Coronary artery (tissue), 2 donors: ENCODE measurements at places on chromosomes 11 and 22.
A peak's percentile ranks its signal among the peaks of the same experiment; 100 is the strongest.

DNA sequence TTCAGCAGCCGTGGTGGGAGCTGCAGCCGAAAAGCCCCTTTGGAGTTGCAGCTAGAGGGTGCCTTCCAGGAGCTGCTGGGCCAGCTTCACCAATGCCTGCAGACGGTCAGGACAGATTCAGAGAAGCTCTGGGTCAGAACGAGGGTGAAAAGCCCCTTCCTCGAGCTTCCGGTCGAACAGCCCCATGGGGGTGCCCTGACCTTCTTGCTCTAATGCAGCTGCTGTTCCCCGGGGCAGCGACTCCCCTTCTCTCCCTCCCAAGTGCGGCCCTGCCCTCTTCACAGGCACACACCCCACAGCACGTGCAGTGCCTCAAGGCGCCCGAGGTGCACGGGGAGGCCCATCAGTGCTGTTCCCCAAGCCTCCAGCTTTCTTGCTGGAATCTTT is 9.6 kb upstream of the IFITM3 start:
- peak; percentile 69 for DNase-seq

DNA sequence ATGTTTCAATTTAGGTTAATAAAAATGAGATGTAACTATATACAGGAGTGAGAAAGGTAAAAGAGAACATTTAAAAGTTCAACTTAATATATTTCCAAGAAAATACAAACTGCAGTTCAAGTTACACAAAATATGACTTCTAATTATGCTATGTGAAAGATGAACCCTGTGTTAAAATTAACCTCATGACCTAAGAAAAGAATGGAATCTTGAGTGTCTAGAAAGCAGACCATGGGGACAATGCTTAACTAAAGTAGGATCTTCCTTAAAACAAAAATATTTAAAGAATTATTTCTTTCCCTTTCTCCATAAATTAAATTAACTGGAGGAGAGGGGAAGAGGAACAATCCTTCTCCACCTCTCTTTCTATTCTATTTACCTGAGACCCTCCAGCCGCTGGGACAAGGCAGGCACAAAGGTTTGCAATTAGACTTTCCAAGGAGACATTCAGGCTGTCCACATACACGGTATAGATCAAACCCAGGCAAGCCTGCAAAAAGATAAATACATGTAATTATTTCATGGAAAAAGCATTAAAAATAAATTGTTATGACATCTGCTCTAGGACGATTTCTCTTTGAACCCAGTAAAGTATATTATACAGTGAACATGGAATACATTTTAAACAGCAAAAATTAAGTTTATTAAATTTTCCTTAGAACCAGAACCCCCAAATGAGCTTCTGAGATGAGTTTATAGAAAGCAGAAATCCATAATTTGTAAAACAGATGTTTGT is 264.5 kb downstream of the SBF2 start:
- DNase-seq, result no peak

DNA sequence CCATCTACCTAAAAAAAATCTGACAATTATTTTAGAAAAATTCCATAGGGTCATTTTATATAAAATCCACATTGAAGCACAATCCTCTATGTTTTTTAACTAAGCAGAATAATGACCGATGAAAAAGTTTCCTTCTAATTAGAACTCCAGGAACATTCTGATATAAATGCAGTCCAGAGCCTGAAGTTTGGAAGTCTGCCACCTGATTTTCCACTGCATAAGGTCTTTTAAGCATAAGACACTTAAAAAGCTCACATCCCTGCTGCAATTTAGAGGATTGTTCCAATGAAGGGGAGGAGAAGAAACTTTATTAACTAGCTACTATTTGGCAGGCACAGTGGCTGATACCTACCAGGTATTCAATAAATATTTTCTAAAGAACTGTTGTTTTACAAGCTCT is 570.3 kb upstream of the ANO5 start:
- DNase-seq, result no peak

- DNase-seq, result no peak
Observed at GRCh38 chr11:67016550-67016949, 6.4 kb upstream of the SYT12 start.

DNA sequence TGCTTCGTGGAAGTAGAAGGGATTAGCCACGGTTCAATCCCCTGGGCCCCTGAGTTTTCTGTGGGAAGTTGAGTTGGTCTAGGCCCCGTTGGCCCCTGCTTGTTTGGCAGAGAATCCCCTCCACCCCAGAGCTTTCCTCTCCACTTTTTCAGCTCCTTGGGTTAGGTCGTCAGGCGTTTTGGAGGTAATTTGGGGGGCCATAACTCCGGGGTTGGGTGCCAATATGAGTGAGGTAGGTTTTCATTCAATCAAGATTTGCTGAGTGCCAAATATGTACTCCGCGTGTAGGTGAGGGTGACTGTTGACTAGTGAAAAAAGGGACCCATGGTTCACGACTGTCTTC is 590 bp downstream of the ATG13 start:
- DNase-seq, result no peak

- DNase-seq, result no peak
Observed at GRCh38 chr22:26182723-26183122, 13.5 kb downstream of the SEZ6L start.

- DNase-seq, result no peak
Observed at GRCh38 chr11:2926611-2927051, 2.6 kb downstream of the PHLDA2 start.

GRCh38 chr11:69145050-69145380 is 10.7 kb upstream of the SMIM38 start:
- no peak for DNase-seq

DNA sequence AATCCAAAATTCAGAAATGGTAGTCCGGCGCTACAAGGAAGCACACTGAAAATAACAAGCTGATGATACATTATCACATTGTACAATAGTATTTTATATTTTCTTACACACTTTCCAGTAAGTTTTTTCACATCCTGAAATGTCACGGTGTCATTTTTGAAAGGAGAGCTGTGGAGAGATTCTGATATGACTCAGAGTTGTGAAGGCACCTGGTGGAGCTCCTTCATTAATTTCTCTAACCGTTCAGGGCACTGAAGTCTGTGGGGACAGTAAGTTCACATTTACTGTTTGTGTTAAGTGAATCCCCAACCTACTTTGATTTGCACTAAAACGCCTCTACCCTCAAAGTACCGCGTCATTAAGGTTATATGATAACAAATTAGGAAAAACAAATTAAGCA is 13.3 kb downstream of the LDHAL6A start:
- DNase-seq, result no peak

DNA sequence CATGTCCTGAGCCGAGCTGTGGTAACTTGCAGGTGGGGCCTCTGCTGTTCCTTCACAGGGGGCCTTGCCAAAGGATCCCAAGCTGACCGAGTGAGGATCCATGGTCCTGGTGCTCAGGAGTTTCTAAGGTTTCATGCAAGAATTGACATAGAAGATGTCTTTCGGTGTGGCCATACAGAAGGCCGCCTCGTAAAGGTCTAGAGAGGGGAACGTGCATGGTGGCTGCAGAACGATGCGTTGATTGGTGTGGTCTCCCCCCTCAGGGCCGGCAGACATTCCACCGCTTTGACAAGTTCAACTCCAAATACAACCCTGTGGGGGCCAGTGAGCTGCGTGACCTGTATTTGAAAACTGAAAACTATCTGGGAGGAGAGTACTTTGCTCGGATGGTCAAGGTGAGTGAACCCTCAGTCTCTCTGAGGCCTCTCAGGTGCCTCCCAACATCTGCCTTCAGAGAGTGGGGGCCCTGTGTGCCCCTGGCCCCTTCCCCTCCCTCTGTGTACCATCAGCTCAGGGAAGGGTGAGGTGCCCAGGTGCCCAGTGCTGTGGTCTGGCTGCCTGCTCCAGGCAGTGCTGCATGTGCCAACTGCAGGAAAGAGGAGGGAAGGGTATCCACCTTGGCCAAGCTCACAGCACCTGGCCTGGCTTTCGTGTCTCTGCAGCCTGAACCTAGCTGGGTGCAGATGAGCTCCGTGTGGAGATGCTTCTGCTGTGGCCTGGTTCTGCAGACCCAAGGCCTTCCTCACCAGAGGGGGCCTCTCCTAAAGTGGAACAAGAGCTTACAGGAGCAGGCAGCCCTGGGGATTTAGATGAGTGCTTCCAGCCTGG is 39.8 kb downstream of the AMPD3 start:
- peak; percentile 70 for DNase-seq

DNA sequence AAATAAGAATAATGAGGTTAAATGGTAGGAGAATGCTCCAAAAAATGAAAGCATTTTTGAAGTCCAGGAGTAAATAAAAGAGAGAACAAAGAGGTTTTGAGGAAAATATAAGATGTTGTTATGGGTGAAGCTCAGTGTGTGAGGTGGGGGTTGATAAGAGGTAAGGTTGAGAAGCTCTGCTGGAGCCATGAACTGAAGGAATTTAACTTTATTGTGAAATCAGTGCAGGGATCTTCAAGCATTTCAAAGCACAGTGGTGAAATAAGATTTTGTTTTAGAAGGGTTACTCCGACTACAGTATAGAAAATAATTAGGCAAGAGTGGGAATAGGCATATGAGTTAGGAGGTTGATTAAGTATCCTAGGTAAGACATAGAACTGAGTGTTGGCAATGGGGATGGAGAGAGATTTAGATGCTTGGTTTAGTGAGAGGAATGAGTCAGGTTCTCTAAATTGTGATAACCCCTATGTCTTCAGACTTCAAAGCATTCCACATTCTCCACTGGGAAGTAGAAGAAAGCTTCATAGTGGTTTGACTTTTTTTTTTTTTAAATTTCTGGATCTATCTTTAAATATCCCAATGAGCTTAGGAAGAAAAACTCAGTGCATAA is 403.2 kb downstream of the AASDHPPT start:
- DNase-seq, result no peak

DNA sequence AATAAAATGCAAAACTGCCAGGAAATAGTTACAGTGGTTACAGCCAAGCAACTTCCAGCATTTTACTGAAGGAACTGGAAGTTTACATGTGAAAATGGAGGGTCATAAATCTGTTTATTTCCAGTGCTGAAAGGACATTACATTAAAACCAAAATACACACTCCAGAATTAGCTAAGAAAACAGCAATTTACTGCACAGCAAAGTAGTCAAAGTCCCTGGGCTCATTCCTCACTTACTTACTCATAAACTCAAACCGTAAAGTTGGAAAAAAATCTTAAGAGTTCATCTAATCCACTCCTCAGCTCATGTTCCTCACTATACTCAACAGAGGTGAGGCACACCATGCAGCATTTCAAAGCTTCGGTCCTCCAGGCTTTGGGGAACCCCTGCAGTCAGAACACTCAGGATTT is 17.4 kb downstream of the CTSC start:
- no peak for DNase-seq

DNA sequence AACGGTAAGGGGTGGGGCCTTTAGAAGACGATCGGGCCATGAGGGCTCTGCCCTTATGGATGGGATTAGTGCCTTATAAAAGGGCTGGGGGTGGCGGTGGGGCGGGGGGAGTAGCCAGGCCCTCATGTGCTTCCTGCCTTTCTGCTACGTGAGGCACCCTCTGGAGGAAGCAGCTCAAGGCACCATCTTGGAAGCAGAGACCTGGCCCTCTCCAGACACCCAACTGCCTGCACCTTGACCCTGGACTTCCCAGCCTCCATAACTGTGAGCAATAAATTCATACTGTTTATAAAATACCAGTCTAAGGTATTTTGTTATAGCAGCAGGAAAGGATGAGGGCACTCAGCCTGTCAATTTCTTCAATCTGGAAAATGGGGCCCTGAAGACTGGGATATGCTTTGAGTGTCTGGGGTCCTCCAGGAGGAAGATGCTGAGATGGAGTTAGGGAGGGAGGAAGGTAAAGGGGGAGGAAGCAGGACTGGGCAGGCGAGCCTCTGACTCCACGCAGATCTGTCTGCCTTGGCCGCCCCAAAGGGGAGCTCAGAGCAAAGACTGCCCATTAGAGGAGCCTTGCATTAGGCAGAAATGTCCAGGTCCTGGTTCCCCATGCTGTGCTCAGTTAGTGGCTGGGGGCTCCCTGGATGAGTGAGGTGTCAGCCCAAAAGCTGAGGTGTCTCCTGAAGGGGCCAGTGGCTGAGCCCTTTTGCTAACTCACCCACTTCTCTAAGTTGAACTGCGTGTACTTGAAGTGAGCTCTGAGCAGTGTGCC is 5.3 kb downstream of the CABP2 start:
- peak; percentile 53 for DNase-seq

- DNase-seq, result peak; percentile 94
Observed at GRCh38 chr11:67583247-67584204, at the start of gene GSTP1. Gene GSTP1 (plus strand): TSS chr11:67583812. CDS start chr11:67583844, 32 bp downstream.

DNA sequence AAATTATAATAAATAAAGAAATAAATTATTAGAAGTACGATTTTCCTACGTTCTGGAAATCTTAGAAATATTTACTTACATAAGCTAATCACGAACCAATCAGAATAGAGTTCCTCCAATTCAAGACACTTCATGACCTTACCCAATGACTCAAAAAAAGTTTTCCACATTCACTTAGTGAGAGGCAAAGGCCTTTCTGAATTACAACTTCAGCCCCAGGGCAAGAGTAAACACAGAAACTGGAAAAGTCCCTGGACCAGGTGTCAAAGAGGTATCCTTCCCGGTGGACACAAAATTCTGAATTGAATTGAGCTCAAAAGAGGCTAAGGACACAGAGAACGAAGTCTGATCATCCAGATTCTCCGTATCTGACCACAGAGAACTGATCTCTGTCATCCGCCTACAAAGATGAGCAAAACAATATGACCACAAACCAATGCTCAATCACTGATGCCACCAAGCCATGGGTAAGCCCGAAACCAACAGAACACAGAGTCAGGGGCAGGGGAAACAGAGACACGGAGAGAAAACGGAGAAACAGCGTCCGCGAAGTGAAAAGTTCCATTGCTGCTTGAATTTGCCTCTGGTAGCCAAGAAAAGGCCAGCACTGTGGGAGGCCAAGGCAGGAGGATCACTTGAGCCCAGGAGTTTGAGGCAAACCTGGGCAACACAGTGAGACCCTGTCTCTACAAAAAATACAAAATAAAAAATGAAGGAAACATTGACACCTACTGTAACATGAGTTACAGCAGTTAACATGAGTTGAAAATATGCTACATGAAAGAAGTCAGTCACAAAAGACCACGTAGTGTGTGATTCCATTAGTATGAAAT is 6.8 kb downstream of the BID start:
- DNase-seq, result no peak

GRCh38 chr22:45686836-45687235 is 15.2 kb downstream of the ATXN10 start:
- no peak for DNase-seq

GRCh38 chr22:23075525-23076216 is 5.4 kb downstream of the GNAZ start:
- DNase-seq, result no peak

- no peak for DNase-seq
Observed at GRCh38 chr22:19801340-19802000, 40.9 kb downstream of the TBX1 start.

DNA sequence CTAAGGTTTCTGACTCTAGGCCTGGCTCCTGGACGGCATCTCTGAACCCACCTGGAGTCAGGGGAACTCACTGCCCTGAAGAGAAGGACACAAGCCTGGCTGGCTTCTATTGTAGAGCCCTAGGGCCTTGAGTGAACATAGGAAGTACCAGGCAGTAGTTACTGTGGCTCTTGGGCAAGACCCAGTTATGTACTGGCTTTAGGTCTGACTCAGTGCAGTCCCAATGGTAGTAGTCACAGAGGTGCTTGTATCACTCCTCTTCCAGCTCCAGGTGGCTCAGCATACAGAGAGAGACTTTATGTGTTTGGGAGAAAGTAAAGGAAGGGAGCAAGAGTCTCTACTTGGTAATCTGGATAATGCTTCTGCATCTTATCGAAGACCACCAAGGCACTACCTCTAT is 13.9 kb upstream of the PAK1 start:
- no peak for DNase-seq
